CD4-positive, alpha-beta T cell (primary cell): ENCODE measurements at places on chromosomes 12 and 14. TPM values are rescaled to one million over a fixed set of nuclear protein-coding genes. Genes with fewer than 3 reads are reported as not detected.
A peak's percentile ranks its signal among the peaks of the same experiment; 100 is the strongest.

- peaks cover 14% of the 10 kb centered on the region for H3K4me1 ChIP-seq
- no peaks in the 10 kb centered on the region for H3K27me3 ChIP-seq
- no peaks in the 10 kb centered on the region for H3K36me3 ChIP-seq
Measured at GRCh38 chr12:92185052-92185451, 39.4 kb upstream of the BTG1 start.

GRCh38 chr12:31323391-31324115, 2.4 kb downstream of the SINHCAF start:
- H3K4me1 ChIP-seq: peaks cover 41% of the 10 kb centered on the region
- H3K4me3 ChIP-seq: peak overlapping the region; percentile 99
- DNase-seq: peak; percentile 45
- H3K27me3 ChIP-seq: no peaks in the 10 kb centered on the region
- H3K36me3 ChIP-seq: no peaks in the 10 kb centered on the region

ESR2 gene
- total RNA-seq: not detected

DNA sequence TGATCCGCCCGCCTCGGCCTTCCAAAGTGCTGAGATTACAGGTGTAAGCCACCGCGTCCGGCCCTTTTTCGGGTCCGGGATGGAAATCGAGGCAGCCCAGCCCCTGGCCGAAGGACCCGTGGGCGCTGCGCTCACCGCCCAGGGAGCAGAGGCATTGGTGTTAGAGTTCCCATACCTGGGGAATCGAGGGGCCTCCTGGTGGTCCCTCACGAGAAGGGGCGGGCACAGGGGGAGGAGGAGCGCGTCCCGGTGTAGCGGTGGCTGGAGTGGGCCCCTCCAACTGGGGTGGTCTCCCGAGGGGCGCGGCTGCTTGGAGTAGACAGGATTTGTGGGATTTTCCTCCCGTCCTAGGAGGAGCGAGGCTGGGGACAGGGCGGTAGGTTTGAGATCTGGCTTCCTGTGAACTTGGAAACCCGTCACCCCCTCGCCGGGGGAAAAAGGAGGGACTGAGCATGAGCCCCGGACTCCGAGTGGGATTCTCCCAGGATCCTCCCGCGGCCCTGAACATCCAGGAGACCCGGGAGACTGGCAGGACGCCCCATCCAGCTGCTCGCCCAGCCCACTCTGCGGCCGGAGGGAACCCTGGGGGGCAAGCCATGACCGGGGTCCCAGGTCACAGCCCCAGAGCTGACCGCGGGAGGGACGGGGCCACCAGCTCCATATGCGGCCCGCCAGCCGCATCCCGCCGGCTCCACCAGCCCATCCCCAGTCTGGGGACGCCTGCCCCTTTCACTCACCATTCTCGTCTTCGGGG, 70.9 kb downstream of the ASCL4 start:
- H3K27ac ChIP-seq: no peak overlapping the region
- H3K4me1 ChIP-seq: peaks cover 3% of the 10 kb centered on the region
- DNase-seq: no peak
- peaks cover 64% of the 10 kb centered on the region for H3K27me3 ChIP-seq
- H3K36me3 ChIP-seq: no peaks in the 10 kb centered on the region

DNA sequence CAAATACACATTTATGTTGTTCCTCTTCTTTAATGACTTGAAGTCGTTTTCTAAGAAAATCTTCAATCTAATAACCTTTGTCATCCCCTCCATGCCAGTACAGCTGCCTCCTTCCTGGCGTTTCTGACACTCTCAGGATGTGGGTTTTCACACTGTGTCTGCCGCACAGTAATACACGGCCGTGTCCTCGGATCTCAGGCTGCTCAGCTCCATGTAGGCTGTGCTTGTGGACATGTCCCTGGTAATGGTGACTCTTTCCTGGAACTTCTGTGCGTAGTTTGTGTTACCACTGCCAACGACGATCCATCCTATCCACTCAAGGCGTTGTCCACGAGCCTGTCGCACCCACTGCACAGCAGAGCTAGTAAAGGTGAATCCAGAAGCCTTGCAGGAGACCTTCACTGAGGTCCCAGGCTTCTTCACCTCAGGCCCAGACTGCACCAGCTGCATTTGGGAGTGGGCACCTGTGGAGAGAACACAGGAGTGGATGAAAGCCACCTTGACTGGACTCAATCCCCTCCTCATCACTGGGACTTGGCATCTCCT, 1095.9 kb downstream of the TMEM121 start:
- no peaks in the 10 kb centered on the region for H3K36me3 ChIP-seq
- no peak for DNase-seq
- no peak overlapping the region for H3K4me3 ChIP-seq

- peak; percentile 43 for DNase-seq
- H3K4me1 ChIP-seq: peaks cover 62% of the 10 kb centered on the region
- peak overlapping the region; percentile 52 for H3K27ac ChIP-seq
- no peaks in the 10 kb centered on the region for H3K36me3 ChIP-seq
- H3K4me3 ChIP-seq: peak overlapping the region; percentile 19
- H3K27me3 ChIP-seq: no peaks in the 10 kb centered on the region
Measured at GRCh38 chr14:104389326-104390220, 190.0 kb upstream of the C14orf180 start.
